Amygdala (tissue), 56 donors: ENCODE measurements at places on chromosomes 2 and 18.

GRCh38 chr2:237652181-237652580, 24.8 kb downstream of the LRRFIP1 start:
- DNase-seq: no peak

DNA sequence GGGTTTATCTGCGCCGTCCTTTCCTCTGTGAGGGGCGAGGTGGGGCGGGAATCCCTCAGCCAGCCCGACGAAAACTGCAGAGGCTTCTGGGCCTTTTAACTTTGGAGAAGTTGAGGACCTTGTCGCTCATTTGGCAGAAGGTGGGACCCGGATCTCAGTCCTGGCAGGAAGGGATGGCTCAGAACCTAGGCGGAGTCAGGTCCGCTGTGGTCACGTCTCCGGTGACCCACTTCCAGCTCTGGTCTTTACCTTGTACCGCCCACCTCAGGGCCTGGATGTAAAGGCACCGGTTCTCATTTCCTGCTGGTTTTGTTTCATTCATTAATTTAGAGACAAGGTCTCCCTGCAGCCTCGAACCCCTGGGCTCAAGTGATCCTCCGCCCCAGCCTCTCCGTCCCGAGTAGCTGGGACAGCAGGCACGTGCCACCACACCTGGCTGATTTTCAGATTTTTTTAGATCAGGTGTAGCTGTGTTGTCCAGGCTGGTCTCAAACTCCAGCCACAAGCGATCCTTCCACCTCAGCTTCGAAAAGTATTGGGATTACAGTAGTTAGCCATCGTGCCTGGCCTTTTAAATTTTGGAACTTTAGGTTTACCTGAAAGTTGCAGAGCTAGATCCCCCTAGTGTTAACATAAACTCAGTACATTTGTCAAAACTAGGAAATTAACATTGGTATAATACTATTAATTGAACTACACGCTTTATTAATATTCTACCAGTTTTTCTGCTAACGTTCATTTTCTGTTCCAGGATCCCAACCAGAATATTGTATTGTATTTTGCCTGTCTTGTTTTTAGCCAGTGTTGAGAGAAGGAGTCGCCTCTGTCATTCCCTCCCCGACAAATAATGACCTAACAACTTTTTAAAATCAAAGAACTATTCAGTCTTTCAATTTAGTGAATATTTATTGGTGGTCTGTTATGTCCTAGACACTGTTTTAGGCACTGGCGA, 852 bp downstream of the POLI start:
- peak; percentile 45 for DNase-seq

DNA sequence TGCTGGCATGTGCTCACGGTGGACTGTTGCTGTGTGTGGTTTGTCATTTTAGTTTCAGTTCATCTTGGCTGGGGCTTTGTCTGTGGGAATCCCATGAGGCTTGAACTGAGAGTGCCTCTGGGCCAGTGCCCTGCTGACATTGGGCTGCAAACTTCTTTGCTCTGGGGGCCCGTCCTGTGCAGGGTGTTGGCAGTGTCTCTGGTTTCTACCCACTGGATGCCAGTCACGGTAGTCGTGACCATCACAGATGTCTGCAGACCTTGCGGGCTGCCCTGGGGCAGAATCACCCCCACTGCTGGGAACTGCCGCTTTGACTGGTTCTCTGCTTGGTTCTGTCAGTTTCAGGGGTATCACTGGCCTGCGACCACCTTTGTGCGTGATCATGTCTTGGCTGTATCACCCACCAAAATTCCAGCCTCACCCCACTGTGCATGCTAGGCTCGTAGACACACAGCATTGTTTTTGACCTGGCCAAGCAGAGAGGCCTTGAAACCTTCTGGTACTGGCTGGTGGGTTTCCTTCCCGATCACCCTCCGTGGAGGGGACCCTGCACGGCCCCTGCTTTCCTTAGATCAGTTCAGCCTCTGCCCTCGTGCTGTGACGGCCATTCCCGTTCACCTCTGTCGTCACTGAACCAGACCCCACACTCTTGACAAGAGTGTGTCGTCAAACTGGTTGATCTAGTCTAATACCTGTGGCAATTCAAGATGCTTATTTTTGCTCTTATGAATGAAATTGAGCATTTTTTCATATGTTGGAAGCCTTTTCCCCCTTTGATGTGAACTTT, 57.6 kb downstream of the KCNG2 start:
- DNase-seq: no peak

DNA sequence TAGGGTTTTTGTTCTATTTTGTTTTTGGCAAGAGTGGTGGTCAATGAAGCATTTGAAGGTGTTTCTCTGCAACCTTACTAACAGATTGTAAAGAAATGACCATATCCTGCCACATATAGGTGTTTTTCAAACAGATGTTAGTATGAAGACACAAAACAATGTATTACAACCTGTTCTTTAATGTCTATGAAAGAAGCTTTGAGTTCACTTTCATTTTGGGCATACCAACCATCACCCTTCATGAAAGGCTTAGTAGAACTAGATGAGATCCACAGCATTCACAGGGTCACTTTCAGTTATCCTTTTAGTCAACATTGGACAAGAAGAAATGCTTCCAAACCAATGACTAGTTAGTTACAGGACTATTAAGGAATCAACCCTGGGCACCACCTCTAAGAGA, 95.1 kb downstream of the EHBP1 start:
- DNase-seq: no peak

GRCh38 chr18:77103187-77103850, 29.3 kb downstream of the MBP start:
- DNase-seq: no peak
